ENCODE measurements at places on chromosomes 7 and 10.

DNA sequence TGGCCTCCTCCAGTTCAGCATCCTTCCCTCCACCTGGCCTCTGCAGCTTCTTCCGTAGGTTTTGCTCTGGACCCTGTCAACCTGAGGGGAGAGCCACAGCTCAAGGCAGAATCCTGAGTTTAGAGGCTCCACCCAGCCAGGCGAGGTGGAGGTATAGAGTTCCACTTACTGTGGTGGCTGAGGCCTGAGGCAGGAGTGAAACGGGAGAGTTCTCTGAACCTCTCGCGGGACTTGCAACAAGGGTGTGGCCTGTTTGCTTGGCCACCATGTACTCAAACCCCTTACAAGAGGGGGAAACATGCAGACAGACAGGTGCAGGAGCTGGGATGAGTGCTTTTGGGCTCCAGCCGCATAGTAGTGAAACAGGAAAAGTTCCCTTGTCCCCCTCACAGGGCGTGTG lies 154.0 kb upstream of the C7orf33 start:
- no peak overlapping the region for H3K4me3 ChIP-seq
- H3K4me1 ChIP-seq, result no peaks in the 10 kb centered on the region
- no peaks in the 10 kb centered on the region for H3K27me3 ChIP-seq
- no peaks in the 10 kb centered on the region for H3K36me3 ChIP-seq
- DNase-seq, result no peak

GRCh38 chr7:41695661-41696322 lies 7.1 kb downstream of the INHBA start:
- H3K4me1 ChIP-seq, result no peaks in the 10 kb centered on the region
- peaks cover 9% of the 10 kb centered on the region for H3K27me3 ChIP-seq
- no peak for DNase-seq
- no peaks in the 10 kb centered on the region for H3K36me3 ChIP-seq

DNA sequence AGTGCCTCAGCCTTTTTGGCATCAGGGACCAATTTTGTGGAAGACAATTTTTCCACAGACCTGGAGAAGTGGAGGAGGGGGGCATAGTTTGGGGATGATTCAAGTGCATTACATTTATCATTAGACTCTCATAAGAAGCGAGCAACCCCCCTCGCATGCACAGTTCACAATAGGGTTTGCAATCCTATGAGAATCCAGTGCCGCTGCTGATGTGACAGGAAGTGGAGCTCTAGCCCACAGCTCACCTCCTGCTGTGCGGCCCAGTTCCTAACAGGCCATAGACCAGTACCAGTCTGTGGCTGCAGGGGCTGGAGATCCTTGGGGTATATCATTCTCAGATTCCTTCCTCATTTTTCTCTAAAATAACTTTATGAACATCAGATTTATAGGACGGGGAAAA lies 50.8 kb downstream of the ATAD1 start:
- no peak for DNase-seq
- H3K4me1 ChIP-seq, result no peaks in the 10 kb centered on the region
- no peaks in the 10 kb centered on the region for H3K27me3 ChIP-seq
- no peak overlapping the region for H3K27ac ChIP-seq
- H3K36me3 ChIP-seq, result peaks cover 20% of the 10 kb centered on the region
- no peak overlapping the region for H3K4me3 ChIP-seq

- no peak for DNase-seq
- no peak overlapping the region for H3K4me3 ChIP-seq
- no peaks in the 10 kb centered on the region for H3K27me3 ChIP-seq
Observed at GRCh38 chr7:12728192-12728538, 40.7 kb downstream of the ARL4A start.

- H3K27me3 ChIP-seq, result no peaks in the 10 kb centered on the region
- no peaks in the 10 kb centered on the region for H3K4me1 ChIP-seq
- H3K4me3 ChIP-seq, result no peak overlapping the region
- no peaks in the 10 kb centered on the region for H3K36me3 ChIP-seq
Observed at GRCh38 chr7:66036788-66037187, 38.8 kb upstream of the ASL start.

- H3K4me3 ChIP-seq, result no peak overlapping the region
- H3K27me3 ChIP-seq, result no peaks in the 10 kb centered on the region
- H3K27ac ChIP-seq, result no peak overlapping the region
- H3K4me1 ChIP-seq, result no peaks in the 10 kb centered on the region
- no peaks in the 10 kb centered on the region for H3K36me3 ChIP-seq
Observed at GRCh38 chr10:124077208-124077993, 16.0 kb downstream of the CHST15 start.

DNA sequence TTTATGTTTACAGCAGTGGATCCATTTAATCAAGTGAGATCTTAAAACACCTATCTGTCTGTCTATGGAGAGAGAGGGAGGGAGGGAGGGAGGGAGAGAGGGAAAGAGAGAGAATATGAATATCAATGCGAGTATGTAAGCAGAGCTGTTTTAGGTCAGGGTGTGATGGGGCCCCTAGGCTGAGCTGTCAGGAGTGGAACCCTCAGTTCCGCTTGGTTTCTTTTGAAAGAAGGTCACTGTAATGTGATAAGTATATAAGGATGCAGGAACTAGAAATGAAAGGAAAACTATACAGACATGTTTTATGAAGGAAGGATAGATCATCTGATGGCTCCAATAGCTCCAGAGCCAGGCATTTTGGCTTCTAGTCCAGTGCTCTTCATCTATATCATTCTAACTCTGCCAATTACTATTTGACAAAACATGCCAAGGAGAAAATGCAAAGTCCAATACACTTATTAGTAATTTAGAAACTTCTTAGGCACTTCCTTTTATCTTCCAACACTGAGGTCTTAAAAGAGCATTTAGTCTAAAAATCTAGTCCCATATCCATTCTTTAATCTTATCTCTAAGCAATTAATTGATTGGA lies 70.3 kb downstream of the NRCAM start:
- no peak for DNase-seq
- H3K27ac ChIP-seq, result no peak overlapping the region
- H3K4me3 ChIP-seq, result no peak overlapping the region
- peaks cover 3% of the 10 kb centered on the region for H3K27me3 ChIP-seq
- no peaks in the 10 kb centered on the region for H3K4me1 ChIP-seq
- H3K36me3 ChIP-seq, result no peaks in the 10 kb centered on the region

DNA sequence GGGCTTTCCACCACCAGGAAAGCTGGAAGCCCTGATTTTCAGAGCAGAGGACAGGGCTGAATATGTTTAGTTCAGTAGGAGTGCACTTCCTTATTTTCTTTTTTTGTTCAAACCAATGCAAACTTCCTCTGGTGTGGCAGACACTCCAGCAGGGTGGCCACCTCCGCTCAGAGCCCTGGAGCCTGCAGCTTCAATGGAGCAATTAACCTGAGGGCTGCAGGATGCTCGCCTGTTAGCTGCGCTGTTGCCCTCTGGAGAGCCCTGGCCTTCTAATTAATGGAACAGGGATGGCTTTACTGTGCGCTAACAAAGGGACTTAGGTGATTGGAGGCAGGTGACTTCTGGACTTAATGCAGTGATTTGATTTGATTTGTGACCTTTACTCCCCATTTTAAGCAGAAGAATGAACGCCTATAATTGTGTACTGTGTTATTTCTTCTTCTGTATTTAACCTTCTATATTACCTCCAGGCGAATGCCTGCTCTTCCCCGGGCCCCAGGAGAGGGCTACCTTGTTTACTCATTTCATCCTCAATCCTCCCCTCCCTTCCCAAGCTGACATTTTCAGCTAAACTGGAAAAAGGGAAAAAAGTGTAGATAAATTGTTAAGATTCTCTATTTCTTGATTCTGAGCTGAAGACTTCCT lies 123.0 kb upstream of the CTBP2 start:
- no peak overlapping the region for H3K4me3 ChIP-seq
- DNase-seq, result no peak

DNA sequence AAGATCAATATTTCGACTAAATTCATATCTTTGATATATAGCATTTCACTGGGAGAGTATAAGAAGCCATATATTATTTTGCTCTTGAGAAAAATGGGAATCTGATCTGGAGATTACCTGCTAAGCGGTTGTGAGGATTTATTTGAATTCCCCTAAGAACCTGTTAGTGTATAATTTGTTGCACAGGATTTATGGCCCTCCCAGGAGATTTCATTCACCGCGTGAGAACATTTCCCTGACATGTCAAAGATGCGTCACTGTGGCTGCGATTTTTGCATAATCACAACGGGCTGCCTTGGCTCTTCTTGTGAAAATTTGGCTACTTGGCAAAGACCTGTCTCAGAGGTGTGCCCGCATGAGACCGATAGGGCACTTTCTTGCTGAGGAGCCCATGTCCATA lies 184.7 kb upstream of the PFKP start:
- no peaks in the 10 kb centered on the region for H3K4me1 ChIP-seq
- no peak overlapping the region for H3K27ac ChIP-seq
- no peaks in the 10 kb centered on the region for H3K36me3 ChIP-seq
- DNase-seq, result no peak
- H3K4me3 ChIP-seq, result no peak overlapping the region

DNA sequence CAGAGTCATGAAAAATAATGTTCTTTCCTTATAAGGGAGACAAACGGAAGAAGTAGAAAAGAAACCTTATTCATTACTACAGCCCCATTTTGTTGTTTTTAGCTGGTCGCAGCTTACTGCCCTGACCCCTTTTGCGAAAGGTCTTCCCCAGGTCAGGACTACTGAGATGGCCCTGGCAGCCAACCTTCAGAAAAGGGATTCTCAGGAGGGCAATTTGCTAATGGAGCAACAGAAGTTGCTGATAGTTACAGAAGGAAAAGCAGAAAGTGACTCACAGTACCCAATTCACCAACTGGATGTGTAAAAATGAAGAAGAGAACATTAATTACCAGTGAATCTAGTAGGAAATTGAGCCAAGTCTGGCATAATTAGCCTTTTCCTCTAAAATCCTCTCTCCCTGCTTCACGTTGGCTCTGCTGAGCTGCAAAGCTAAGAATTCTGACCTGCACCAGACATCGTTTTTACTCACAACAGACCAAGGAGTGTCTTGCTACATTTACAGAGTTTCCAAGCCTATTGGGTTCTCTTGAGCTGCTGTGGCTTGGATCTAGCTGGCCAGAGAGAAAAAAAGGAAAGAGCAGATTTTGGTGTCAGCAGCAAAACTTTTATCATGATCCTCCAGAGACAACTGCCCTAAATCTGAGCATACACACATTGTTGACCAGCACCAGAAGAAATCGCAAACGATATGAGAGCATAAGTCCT lies 499.9 kb upstream of the FZD8 start:
- H3K27ac ChIP-seq, result no peak overlapping the region
- H3K27me3 ChIP-seq, result no peaks in the 10 kb centered on the region
- no peak for DNase-seq
- H3K4me1 ChIP-seq, result no peaks in the 10 kb centered on the region

DNA sequence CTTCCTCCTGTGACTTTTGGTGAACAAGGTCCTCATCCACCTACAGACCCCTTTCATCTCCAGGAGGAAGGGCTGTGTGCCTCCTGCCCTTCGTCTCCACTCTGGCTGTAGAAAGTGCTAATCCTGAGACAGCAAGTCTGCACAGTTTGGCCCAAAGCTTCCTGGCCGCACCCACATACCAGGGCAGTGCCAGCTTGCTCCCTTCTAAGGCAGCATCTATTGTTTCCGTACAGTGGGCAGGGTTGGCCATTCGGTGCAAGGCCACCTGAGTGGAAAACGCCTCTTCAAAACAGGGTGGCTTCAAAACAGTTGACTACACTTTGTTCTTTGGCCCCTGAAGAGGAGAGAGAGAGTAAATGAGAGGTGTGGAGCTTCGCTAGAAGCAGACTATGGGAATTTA lies 134.1 kb upstream of the KLF14 start:
- H3K27me3 ChIP-seq, result no peaks in the 10 kb centered on the region
- no peaks in the 10 kb centered on the region for H3K4me1 ChIP-seq
- no peak for DNase-seq
- no peak overlapping the region for H3K4me3 ChIP-seq

DNA sequence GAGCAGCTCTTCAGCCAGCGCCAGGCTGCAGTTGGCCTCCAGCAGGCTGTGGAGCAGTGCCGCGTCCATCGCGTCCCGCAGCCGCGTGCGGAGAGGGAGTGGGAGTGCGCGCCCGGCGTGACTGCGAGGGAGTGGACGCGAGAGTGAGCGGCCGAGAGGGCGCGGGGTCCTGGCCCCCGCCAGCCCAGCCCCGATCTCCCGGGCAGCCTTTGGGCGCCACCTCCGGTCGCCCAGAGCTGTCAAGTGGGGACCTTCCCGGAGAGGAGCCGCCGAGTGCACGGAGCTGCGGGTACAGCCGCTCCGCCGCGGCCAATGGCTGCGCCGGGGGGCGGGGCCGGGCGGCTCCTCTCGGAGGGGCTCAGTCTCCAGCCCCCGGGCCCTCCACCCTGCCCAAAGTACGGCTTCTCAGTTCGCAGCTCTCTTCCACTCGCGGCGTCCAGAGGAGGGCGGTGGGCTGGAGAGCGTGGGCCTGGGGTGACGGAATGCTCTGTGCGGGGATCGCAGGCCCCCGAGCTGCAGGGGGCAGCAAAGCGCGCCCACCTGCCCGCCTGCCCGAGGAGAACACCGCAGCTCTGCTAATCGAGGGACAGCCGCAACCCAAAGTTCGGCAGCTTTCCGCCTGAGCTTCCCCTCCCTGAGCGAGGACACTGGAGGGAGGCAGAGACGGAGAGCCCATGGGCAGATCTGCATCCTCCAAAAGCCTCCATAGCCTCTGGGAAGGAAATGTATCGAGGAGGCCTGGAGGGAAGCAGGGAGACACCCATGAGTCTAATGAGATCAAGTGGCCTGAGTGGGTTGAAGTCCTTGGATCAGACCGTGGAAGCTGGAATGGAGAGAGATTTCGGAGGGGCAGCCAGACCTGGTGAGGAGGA lies at the start of gene CRHR2:
Gene CRHR2 (minus strand): TSS at position 245 of the 872 bp plus-strand sequence. CDS start 176 bp downstream, at position 69.
- DNase-seq, result peak; percentile 13
- H3K27ac ChIP-seq, result no peak within 1 kb of the TSS
- peaks cover 14% of the 10 kb centered on the region for H3K4me1 ChIP-seq
- peaks cover 22% of the 10 kb centered on the region for H3K27me3 ChIP-seq
- no peaks in the 10 kb centered on the region for H3K36me3 ChIP-seq
- no peak within 1 kb of the TSS for H3K4me3 ChIP-seq

- H3K4me1 ChIP-seq, result peaks cover 21% of the 10 kb centered on the region
- H3K27me3 ChIP-seq, result peaks cover 38% of the 10 kb centered on the region
- no peak overlapping the region for H3K27ac ChIP-seq
- H3K4me3 ChIP-seq, result no peak overlapping the region
- H3K36me3 ChIP-seq, result no peaks in the 10 kb centered on the region
- DNase-seq, result no peak
Observed at GRCh38 chr7:100968031-100968430, 1.3 kb upstream of the MUC12 start.
